GM10248 (cell line): ENCODE measurements at places on chromosomes 5 and 9.

DNA sequence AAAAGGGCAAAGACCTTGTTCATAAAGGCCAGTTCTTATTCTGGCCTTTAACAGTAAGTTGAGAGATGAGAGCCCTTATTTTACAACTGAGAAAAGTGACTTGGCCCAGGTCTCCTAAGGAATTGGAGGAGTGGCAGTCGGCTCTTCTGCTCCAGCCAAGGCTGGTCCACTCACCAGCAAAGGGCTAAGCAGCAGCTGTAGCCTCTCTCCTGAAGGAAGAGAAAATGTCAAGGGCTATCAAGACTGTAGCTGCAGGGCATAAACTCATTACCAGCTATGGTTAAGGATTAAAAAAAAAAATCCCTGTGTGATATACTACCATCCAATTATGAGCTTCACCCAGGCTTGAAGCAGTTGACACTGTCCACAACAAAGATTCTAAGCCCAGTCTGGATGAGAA is 138.6 kb upstream of the RAD23B start:
- no peak for DNase-seq

DNA sequence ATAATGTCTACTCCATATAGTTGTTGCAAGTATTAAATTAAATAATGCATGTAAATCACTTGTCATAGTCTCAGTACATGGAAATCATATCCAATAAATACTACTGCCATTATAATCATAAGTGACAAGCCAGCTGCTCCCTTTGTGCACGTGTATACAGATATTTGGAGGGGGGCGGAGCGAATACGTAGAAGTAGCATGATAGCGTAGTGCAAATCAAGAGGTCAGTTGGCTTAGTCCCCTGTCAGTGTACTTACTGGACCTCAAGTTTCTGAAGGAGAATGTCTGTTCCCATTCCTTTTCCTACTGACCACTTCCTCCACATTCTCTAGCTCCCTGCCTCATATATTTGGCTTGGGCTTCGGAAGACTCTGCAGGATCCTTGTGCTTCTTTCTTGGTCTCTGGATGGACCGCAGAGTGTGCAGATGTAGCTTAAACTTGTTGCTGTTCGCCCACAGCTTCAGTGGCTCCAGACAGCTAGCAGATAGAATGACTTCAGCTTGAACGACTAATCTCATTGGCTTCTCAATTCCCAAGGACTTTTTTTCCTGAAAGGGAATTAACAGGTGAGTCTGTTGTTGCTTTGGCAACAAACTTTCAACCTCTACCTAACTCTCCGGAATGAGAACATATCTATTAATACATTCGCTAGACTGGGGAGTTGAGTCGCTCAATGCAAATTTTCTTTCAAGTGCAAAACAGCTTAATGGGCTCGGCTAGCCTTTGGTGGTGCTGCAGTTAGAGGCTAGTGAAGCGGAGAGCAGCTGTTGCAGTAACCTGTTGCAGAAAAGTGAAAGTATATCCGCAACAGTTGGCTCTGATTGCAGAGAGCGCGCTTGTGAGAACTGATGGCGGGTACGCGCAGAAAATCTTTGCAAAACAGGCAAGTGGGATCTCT is at the start of gene PCDHB1:
Gene PCDHB1 (plus strand): TSS at position 753 of the 899 bp plus-strand sequence. CDS start 97 bp downstream, at position 850.
- no peak for DNase-seq

DNA sequence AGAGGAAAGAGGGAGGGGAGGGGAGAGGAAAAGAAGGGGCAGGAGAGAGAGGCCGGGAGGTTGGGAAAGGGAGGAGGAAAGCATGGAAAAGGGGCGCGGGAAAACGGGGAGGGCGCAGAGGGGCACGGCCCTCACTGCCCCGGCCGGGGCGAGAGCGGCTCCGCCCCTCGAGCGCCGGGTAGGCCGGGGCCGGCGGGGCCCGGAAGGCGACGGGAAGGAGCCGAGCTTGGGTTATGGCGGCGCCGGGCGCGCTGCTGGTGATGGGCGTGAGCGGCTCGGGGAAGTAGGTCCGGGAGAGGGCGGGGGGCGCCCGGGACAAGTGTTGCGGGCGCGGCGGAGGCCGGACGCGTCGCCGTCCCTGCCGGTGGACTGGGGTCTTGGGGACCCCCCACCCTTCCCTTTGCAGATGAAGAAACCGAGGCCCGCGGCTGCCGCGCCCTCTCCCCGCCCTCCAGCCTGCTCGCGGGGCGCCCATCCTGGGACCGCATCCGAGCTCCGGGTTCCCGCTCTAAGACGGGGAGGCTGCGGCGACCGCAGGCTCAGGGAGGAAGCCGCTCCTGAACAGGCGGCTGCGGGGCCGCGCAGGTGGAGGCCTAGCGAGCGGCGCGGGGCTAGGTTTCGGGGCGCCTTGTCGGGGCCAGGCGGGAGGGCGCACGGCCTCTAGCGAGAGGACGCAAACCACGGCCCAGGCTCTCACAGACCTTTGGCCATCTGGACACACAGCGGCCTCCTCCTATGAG is at the start of gene IDNK:
Gene IDNK (plus strand): TSS at position 205 of the 740 bp plus-strand sequence. CDS start 29 bp downstream, at position 234.
- peak; percentile 82 for DNase-seq

DNA sequence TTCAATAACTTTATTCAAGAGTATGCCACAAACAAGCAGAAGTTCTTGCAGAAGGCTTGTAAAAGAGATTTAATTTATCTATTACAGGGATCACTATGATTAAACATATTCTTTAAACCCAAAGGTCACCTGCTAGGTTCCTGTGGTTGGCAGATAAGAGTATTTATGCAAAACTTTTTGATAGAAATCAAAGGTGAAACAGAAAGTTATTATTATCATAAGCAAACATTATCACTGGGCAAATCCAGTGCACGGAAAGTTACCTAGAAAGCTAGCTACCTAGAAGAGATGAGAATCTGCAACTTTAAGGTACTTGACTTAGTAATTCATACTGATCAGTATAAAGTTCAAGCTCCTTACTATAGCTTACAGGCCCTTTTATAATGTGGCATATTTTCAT is 3.2 kb downstream of the STARD4 start:
- DNase-seq = no peak

GRCh38 chr5:112554101-112554977 is 135.3 kb upstream of the EPB41L4A start:
- DNase-seq = no peak

GRCh38 chr5:96844481-96844990 is 31.8 kb upstream of the ERAP2 start:
- no peak for DNase-seq

DNA sequence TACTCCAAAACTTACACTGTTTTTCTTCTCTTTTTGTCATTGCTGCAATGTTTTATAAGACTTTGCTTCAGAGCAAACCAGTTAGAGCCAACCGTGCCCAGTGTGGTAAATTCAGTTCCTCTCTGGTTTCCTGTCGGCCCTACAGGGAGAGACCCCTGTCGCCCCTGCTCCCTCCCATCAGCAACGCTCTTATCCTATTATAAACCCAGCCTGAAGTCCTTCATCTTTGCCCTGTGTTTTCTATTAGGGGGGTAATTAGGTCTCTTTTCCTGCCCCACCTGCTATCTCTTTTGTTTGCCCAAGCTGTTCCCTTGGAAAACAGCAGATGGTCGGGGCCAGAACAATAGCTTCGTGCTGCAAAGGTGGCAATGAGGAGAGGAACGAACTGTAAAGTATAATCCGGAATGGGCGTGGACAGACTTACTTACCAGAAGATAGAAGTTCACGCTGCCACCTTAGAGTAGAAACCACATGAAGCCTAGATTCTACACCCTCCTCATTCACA is 21.4 kb upstream of the OTULINL start:
- no peak for DNase-seq

DNA sequence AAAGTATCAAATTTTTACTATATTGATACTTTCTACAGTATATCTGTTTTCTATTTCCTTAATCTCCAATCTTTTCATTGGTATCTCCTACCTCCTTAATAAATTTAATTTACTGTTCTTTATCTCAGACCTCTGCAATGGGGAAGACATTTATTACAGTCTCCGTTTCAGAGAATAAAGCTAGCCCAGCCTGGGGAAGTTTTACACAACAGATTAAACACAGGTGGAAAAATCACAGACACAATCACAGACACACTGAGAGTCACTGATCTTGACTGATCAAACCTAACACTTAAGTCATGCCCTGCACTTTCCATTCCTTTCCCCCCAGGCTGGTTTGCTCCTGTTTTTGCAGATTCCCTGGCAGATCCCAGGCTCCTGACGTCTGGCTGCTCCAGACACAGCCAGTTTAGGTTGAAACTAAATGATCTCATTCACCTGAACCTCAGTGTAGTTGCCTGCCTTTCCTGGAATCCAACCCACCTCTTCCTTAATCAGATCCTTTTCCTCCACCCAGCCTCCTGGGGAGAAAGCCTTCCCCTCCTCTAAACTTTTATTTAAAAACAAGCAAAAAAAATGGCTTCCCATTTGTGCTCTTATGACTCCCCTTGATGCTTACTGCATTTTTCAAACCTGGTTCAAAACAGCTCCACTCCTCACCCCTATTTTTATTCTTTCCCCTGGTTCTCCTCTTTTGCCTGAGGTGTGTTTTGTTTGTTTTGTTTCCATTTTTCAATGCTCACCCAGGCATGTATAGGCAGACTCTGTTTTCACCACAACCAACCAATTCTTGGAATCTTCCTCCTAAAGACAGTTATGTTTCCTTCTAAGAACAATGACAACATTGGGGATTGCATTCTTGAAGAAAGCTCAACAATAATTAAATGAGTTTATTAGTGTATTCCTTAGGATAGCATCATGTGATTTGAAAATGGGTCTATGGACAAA is 29.5 kb upstream of the OSMR start:
- no peak for DNase-seq

DNA sequence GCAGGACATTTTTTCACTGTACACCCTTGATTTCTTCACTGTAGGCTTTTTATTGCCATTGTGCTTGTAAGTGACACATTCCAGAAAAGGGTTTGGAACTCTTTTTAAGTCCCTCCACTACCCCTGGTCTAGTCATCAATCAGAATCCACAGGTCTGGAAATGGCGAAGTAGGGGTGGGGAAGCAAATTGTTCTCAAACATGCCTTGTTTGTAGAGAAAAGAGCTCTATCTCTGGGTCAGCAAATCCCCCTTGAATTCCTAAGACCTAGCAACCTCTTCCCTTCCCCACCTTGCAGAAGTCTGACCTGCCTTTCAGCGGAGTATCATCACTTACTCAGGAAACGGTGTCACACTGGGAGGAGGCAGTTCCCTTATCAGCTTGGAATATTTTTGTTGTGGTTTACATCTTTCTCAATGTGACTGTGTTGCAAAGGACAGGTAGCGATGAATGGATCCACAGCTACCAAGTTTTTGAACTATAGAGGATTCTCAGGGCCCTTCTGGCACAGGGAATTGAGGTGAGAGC is 3.2 kb downstream of the SH3RF2 start:
- no peak for DNase-seq

DNA sequence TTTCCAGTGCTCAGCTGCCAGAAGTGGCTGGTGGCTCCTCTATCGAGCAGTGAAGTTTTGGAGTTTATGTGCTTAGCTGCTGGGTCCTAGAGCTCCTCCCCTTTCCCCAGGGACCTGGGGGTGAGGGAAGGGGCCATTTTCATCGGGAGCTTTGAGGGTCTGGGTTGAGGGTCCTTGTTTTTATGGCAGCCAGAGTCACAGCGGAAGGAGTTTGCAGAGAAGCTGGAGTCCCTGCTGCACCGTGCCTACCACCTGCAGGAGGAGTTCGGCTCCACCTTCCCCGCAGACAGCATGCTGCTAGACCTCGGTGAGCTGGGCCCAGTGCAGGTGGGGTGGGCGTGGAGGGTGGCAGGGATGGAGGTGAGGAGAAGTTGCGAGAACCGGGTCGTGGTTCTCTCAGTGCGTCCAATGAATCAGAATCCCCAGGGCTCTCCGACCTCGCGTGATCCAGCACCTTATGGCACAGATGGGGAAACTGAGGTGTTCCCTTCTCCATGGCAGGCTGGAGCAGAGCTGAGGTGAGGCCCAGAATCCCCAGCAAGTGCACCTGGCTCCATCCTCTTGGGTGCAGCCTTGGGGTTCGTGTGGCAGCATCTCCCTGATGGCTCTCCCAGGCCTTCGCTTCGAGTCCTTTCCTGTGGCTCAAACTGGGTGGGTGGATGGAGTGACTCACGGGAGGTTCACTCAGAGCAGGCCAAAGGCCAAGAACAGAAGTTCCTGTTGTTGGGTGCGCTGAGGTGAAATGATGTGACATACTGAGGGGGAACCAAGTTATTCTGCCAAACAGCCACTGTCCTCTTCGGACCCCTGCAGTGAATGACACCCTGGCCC is 21.7 kb upstream of the DOLPP1 start:
- DNase-seq = no peak

DNA sequence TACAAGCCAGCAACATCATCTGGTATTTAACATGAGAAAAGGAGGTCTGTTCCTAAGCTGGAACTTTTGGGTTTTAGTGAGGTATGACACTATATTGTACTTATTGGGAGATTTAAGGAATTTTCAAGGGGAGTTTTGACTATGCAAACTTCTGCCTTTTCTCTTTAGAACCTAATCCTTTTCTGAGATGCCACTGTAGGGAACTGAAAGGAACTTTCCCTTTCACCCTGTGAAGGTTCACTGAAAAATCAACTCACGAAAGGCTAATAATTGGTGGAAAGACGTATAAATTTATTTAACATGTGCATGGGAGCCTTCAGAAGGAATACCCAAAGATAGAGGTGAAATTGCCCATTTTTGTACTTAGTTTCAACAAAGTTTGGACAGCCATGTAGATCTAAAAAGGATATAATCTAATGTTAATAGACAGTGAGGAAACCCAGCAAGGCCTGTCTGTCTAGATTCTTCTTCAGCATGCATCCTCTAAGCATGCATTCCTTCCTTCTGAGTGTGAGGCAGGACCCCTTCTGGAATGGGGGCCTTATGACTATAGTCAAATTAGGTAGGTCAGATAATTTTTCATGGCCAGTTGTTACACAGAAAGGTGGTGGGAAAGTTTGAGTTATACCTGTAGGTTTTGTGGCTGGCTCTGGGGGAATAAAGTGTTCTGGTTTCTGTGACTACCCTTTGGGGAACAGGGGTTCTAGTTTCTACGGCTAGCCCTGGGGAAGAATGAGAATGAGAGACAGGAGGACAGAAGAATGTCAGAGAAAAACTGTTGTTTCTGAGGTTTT is 200.3 kb downstream of the C9orf152 start:
- peak; percentile 28 for DNase-seq

DNA sequence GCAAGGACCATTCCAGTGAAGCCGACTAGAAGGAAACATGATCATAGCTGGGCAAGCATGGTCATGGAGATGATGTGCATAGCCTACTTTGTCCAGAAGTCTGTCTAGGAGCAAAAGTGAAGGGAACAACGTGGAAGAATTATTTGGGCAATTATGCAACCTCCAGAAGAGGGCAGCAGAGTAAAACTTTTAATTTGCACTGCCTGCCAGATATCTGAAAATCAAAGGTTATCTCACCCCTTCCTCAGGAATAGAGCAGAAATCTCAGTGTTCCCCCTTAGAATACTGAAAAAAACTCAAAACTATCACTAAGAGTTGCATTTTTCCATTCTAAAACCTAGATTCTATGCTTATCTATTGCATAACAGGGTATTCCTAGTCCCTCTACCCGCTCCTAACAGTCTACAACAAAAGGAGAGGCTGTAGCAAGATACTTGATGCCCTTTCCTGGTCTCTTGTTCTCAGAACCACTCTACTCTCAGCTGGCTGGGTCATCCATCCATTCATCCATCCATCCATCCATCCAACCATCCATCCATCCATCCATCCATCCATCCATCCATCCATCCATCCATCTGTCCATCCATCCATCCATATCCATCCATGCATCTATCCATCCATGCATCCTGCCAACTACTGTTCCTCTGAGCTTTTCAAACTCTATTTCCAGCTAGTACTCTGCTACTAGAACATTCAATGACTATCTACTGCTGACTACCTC is 8.4 kb upstream of the SETD9 start:
- peak; percentile 40 for DNase-seq
